ENCODE measurements at places on chromosomes 1 and 21.
A peak's percentile ranks its signal among the peaks of the same experiment; 100 is the strongest.

- DNase-seq: no peak
Measured at GRCh38 chr1:206859082-206859521, 6.3 kb upstream of the IL20 start.

GRCh38 chr21:44439211-44439600 lies 16.1 kb upstream of the LRRC3 start:
- DNase-seq: no peak

- DNase-seq: no peak
Measured at GRCh38 chr1:198238121-198238520, 81.3 kb downstream of the NEK7 start.

GRCh38 chr1:241857131-241857530 lies 9.1 kb downstream of the EXO1 start:
- DNase-seq: no peak

DNA sequence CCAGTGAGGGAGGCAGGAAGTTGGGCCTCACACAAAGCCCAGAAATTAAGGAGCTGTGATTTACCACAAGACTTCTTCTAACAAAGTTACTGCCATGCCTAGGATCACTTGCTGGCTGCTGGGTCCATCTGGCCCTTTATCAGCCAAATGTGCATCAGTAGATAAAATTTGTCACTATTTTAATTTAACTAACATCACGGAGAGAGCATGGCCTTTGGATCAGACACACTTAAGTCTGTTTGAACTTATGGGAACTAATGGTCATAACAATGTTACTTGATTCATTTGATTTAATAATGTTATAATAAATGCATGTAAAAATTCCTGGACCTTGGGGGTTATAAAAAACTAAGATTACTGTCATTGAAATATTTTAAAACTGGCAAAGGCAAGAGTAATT lies 67.2 kb upstream of the CCDC190 start:
- DNase-seq: no peak

DNA sequence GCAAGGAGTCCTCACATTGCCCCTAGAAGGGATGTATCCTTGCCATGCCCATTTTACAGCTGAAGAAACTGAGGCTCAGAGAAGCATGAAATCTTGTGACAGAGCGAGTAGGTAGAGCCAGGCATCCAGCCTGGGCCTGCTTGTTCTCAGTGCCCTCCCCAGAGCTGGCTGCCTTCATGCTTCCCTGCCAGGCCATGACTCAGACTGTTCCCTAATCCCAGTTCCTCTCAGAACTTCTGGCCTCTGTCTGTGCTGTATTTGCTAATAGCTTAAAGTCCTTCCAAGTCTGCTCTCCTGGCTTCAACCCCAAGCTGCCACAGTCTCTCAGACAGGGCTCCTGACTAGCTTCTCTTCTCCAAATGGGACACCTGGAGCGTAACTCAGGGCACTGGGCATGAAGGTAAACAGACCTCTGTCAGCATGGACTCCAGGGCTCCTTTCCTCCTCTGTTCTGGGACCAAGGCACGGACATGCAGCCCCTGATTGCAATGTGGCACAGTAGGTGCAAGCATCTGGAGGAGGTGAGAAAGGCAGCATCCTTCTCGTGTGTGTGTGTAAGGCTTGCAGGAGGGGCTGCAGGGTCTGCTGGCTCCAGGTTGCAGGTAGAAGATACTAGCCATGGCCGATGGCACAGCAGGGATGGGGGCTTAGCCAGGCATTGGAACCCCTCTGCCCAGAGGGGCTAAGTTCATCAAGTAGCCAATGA lies 122.7 kb downstream of the HMGB4 start:
- no peak for DNase-seq

DNA sequence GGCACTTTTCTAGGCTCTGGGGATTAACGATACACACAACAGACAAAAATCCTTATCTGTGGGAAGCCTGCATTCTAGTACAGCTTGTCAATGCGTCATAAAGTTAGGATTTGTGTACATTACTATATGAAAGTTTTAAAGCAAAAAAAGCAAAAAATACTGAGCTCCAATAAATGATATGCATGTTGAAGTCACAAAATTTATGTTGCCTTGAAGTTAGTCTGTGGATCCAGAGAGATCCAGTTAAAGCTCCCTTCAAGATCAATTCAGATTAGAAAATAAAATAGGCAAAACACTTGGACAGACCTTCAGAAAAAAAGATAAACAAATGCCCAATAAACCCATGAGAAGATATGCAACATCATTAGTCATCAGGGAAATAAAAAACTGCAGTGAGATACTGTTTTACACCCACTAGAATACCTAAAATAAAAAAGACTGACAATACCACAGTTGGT lies 33.1 kb upstream of the KCNQ4 start:
- DNase-seq: no peak

GRCh38 chr1:87148661-87149060 lies 180.0 kb upstream of the LMO4 start:
- DNase-seq: no peak

GRCh38 chr1:2459757-2460156 lies 16.3 kb upstream of the PLCH2 start:
- DNase-seq: no peak

DNA sequence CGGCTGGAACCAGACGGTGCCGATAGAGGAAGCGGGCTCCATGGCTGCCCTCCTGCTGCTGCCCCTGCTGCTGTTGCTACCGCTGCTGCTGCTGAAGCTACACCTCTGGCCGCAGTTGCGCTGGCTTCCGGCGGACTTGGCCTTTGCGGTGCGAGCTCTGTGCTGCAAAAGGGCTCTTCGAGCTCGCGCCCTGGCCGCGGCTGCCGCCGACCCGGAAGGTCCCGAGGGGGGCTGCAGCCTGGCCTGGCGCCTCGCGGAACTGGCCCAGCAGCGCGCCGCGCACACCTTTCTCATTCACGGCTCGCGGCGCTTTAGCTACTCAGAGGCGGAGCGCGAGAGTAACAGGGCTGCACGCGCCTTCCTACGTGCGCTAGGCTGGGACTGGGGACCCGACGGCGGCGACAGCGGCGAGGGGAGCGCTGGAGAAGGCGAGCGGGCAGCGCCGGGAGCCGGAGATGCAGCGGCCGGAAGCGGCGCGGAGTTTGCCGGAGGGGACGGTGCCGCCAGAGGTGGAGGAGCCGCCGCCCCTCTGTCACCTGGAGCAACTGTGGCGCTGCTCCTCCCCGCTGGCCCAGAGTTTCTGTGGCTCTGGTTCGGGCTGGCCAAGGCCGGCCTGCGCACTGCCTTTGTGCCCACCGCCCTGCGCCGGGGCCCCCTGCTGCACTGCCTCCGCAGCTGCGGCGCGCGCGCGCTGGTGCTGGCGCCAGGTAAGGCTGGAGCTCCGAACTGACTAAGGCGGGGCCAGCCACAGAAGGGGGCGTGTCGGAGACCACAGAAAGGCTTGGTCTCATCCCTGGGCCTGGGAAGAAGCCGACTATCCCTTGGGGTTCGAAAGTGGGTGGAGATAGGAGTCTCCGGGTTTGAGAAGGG lies 486 bp downstream of the SLC27A3 start:
- peak; percentile 59 for DNase-seq

GRCh38 chr1:12499539-12500240 lies 118.3 kb downstream of the DHRS3 start:
- no peak for DNase-seq

DNA sequence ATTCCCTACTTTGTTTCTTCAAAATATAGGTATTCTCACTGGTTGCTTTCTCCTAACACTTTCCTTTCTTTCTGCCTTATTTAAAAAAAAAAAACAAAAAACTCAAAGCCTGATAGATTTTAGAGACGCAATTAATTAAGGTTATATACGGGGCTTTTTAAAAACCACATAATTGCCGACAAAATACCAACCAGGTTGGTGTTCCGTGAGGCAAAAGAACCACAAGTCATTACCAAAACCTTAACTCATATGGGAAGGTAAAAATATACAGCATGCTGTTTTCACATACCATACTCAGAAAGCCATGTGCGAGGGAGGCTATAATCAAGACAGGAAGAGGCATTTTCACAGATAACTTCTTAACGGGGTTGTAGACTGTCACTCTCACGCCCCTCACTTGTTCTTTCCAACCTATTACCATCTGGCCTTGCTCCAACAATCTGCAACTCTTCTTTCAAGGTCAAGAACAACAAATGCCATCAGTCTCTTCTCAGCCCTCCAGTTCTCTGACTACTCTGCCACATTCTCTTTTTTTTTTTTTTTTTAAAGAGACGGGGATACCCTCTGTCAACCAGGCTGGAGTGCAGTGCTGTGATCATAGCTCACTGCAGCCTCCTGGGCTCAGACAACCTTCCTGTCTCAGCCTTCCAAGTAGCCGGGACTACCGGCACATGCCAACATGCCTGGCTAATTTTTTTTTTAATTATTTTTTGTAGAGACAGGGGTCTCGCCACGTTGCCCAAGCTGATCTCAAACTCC lies 102.6 kb downstream of the APP start:
- no peak for DNase-seq

DNA sequence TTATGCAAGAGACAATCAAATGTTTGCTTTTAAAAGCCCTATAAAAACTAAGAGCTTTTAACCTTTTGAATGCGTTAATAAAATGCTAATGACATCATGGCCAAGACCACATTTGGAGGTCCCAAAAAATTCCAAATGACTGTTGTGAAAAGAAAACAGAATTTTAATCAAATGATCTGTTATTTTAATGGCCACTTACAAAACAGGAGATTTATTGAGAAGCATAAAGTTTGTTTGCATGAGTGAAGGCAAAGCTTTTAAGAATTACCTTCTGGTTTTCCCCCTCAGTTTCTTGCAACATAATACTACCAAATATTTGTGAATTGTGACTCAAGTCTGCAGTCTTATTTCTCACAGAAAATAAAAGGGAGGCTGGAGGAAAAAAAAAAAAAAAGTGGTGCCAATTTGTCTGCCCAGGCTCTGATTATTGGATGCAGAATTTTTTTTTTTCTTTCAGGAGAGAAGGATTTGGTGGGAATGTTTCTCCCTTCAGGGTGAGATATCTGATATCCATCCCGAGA lies 60.7 kb downstream of the GORAB start:
- no peak for DNase-seq

DNA sequence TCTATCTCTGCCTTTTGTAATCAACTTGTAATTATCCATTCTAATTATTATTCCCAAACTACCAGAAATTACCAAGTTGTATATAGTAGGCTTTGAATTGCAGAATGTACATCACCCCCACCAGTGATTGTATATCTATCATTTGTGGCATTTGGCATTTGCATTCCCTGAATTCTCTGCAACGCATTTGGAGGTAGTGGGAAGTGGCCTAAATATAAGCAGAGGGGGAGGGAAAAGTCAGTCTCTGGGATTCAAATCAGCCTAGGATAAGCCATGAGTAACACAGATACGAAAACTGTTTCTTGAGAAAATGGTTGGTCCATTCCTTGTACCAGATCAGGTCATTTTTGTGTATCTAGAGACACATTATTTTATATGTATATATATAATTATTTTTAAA lies 20.7 kb downstream of the DDX20 start:
- no peak for DNase-seq

DNA sequence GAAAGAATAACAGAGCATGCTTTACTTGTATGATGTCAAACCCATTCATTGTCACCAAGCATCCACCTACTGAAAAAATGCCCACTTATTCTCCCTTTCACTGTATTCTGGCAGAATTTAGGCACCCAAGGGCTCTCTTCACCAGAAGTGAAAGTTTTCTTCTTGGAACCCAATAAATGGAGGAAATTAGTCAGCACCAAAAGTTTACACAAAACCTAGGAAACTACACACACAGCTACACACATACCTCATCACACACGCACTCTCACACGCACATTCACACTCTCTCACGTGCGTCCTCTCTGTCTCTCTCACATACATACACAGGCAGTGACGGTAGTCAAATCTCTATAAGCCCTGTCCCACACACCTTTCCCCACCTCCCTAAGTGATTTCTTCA lies 37.6 kb downstream of the MCOLN2 start:
- no peak for DNase-seq

DNA sequence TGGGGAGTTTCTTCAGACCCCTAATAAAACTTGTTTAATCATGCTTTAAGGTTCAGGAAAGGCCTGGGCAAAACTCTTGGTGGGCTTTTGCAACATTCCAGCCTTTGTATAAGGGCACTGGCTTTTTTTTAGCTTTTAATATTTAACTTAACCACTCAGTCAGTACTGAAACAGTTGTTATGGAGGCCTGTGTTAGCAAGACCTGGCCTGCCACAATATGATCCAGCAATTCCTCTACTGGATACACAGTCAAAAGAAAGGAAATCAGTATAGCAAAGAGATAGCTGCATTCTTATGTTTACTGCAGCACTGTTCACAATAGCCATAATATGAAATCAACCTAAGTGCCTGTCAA lies 75.1 kb upstream of the COG2 start:
- no peak for DNase-seq

DNA sequence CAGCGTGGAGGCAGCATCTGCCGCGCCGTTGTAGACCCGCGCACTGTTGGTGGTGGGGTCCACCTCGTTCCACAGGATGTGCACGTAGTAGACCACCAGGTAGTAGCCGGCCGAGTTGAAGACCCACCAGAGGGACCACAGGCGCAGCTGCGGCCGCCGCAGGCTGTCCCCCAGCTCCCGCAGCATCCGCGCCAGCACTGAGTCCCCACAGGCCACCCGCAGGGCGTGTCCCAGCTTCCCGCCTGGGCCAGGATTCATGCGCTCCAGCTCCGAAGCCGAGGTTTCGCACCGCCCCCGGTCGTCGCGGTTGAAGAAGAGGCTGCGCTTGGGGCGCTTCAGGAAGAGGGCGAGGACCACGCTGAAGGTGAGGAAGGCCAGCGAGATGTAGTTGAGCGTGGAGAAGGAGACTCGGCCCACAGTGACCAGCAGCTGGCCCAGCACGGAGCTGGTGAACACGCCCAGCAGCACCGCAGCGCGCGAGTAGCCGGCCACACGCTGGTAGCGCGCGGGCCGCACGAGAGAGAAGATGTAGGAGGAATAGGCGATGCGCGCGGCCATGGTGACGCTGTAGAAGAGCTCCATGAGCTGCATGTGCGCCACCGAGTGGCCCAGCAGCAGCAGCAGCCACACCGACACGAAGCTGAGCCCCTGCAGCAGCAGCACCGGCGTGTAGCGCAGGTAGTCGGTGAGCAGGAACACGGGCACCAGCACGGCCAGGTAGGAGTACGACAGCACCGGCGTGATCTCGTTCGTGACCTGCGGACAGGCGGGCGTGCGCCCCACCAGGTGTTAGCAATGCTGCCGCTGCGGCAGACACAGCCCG lies 10.6 kb downstream of the SLC19A1 start:
- DNase-seq: no peak

Measured in neuronal stem cell (in vitro differentiated cells).